Activated CD4-positive, alpha-beta T cell treated with anti-CD3 and anti-CD28 coated beads for 36 hours (primary cell): ENCODE measurements at places on chromosomes 2 and 18.

GRCh38 chr2:17934721-17935120 is 56.3 kb downstream of the KCNS3 start:
- no peak for DNase-seq

DNA sequence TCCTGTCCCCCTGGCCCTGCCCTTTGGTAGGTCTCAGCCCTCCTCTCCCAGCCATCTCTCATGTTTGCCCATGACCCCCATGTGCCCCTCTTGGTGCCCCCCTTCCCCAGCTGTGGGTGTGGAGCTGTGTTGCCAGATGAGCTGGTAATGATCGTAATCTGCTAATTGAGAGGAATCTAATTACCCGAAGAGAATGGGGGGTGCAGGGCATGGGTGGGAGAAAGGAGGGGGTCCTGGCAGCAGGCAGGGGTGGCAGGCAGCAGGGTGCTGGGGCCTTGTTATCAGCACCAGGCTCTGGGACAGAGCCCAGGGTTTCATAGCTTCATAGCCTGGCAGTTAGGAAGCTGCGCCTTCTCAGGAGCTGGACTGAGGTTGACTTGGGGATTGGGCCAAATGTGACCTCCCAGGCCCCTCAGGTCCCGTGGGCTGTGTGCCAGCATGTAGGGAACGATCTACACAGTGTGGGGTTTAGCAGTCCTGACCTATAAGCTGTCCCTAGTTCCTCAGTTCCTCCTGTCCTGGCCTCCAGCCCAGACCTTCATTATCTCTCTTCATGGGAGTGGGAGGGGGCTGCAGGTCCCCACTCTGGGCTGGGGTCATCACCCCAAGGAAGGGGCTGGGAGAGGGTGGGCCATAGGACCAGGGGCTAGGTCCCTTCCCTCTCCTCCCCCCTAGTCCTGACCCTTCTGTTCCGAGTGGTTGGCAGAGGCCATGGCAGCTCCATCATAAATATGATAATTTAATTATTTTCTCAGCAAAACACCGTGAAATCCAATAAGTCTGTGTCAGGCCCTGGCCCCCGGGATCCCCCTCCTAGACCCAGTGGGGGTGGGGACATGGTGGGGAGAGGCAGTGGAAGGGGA is 6.5 kb upstream of the ASIC4 start:
- no peak for DNase-seq

DNA sequence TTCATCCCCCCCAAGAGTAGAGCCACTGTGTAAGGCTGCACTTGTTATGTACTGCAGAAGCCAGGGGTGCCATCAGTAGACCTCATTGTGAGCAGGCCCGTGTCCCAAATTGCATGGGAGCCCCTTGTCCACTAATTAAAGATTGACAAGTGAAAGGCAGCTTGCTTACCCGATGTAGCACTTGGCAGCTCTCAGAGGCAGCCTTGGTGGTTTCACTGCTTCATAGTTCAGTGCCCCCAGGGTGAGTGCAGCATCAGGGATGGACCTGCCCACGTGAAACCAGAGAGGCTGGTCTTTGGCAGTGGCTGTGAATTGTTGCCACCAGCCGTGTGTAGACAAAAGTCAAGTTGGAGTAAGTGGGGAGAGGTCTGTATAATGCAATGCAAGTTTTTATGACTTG is 13.3 kb downstream of the TUBB6 start:
- no peak for DNase-seq

DNA sequence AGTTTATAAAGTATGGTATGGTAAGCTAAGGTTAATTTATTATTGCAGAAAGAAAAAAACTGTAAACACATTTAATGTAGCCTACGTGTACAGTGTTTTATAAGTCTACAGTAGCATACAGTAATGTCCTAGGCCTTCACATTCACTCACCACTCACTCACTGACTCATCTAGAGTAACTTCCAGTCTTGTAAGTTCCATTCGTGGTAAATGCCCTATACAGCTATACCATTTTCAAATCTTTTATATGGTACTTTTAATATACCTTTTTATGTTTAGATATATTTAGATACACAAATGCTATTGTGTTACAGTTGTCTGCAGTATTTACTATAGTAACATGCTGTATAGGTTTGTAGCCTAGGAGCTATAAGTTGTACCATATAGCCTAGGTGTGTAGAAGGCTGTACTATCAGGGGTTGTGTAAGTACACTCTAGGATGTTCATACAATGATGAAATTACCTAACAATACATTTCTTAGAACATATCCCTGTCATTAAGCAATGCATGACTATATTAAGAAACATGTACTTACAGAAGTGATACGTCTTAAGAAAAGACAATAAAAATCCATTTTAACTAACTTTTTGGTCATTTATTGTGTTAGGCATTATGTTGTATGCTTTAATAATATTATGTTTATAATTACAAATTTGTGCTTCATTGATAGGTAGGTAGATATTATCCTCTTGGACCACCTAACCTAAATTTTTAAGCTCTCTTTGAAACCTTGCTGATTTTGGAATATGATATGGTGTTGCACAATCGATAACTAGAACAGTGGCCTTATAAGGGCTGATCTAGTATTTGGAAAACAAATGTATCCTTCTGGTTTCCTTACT is 51.9 kb downstream of the VRK2 start:
- DNase-seq, result no peak

- peak; percentile 72 for DNase-seq
Observed at GRCh38 chr2:113700186-113700841, 56.1 kb downstream of the SLC35F5 start.

- DNase-seq, result no peak
Observed at GRCh38 chr2:172909454-172909853, 166.2 kb upstream of the MAP3K20 start.

- no peak for DNase-seq
Observed at GRCh38 chr2:65045651-65046050, 10.6 kb upstream of the CEP68 start.

GRCh38 chr2:198134293-198134955 is 330.0 kb downstream of the PLCL1 start:
- no peak for DNase-seq

GRCh38 chr2:159513745-159514144 is 102.6 kb downstream of the BAZ2B start:
- no peak for DNase-seq

GRCh38 chr18:49081511-49082155 is 130.9 kb upstream of the SMAD7 start:
- DNase-seq, result no peak

GRCh38 chr2:148569221-148569620 is 75.3 kb upstream of the EPC2 start:
- DNase-seq, result no peak

GRCh38 chr2:16466133-16466820 is 199.4 kb downstream of the CYRIA start:
- no peak for DNase-seq

GRCh38 chr2:111705239-111705638 is 178.8 kb downstream of the ANAPC1 start:
- no peak for DNase-seq

DNA sequence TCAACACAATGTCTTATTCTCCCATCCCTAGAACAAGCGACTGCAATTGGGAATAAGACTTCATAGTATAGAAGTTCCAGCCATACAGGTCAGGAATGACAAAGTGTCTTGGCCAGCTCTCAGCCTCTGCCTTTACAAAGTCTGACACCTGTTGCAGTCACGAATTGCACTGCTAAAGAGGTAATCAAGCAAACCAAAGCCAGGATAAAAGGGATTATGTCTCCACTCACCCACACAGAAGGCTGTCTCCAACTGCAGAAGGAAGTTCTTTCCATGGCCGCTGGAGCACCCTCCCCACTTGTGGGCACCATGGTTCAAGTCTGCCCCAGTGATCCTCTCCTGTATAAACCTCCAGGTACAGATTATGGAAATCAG is 114.8 kb upstream of the PKDCC start:
- DNase-seq, result no peak

DNA sequence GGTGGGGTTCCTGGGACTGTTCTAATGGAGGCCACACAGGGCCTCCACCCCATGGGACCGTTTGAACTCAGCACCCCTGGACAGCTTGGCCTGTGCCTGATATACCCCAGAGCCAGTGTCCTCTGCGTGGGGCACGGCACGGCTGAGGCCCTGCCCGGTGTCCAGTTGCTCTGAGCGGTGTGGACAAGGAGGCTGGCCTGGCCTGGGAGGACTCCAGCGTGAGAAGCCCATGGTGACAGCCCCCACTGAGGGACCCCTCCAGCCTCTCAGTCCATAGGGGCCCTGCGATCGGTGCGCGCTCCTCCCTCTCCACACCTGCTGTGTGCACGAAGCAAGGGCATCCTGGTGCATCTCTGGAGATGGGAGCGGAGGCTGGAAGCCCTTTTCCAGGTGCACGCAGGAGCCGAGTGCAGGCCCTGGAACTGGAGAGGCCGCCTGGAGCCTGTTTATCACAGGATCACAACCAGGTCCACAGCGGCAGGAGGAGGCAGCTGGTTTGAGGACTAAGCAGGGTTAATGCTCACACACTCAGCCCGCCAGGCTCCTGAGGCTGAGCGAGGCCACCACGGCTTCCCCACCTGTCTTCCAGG is 120.2 kb downstream of the PTGR3 start:
- no peak for DNase-seq

GRCh38 chr2:45941531-45942236 is 290.2 kb downstream of the PRKCE start:
- no peak for DNase-seq

DNA sequence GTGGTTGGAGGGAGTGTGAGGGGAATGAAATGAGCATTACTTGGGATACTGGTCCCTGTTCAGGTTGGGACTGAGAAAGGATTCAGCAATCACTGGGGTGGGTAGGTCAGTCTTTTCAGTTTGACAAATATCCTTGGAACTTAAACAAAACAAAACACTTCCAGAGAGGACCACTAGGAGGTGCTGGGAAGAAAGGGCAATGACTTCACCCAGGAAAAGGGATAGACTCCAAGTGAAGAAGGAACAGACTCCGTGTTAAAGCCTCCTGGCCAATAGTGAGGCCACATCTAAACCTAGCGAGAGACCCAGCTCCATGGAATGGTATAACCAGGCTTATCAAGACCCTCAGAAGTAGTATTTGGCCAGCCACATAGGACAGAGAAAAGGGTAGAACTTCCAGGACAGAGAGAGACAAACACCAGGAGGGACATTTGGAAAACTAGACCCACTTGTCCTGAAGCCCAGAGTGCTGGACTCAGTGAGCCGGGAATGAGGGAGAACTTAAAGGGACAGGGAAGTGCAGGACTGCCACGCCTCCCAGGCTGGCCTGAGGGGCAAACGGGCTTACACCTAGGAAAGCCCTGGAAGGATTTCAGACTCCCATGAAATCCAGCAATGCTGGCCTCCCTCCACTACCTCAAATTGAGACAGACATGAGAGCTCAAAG is 19.6 kb upstream of the KCNG3 start:
- peak; percentile 21 for DNase-seq

DNA sequence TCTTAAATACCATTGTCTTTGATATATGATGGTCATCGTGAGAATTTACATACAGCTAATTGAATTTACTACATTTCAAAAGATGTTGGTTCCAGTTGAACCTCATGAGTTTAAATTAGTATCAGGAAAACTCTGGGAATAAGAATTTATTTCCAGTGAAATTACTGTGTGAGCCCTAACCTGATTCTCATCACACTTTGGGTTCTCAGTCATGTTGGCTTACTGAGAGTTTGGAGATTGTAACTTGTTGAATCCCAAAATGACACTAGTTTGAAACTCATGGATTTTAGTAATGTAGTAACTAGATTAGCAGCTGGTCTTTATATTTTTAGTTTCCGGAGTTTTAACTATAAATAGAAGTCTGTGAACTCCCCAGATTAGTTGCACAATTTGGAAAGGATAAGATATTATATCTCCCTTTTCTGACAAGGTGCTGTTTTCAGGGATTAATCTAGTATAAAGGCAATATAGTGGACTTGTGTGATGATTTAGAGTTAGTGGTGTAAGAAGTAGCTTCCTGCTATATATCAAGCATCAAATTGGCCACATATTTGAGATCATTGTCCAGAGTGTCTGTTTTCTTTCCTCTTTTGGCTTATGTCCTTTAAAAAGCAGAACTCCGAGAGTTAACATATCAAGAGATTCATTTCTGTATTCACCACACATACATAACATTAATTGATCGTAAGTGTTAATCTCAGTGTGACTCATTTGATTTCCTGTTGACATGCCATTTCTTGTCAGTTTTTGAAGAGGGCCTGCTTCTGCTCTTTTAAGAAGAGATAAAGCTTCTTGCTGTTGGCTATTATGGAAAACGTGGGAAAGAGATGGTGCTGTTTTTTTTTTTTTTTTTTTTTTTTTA is 15.7 kb downstream of the NDUFV2 start:
- DNase-seq, result no peak

- DNase-seq, result no peak
Observed at GRCh38 chr2:169105476-169105875, 36.1 kb downstream of the DHRS9 start.

DNA sequence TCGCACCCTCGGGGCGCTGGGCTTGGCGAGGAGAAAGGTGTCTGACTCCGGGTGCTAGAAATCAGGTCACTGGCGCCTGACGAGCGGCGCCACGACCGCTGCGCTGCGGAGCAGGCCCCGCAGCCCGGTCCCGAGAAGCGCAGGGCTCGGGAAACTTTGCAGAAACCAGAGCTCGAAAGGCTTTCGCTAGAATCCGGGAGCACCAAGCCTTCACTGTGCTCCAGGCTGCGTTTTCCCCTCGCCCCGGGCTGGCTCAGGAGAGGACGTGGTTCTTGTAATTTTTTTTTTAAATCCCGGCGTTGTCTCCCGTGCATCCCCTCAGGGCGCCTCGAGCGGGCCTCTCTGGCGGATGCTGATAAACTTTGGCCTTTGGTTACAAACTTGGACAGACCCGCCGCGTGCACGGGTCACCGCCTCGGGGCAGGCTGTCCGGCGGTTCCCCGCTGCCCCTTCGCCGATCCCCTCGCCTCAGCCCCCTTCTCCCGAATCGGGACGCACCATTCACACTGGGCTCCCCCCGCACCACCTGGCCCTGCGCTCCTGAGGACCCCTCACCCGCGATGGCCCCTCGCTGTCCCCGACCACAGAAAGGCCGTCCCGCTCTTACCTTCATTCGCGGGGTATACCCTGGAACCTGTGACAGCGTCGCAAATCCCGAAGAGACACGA is 419 bp downstream of the EPHA4 start:
- DNase-seq, result no peak

DNA sequence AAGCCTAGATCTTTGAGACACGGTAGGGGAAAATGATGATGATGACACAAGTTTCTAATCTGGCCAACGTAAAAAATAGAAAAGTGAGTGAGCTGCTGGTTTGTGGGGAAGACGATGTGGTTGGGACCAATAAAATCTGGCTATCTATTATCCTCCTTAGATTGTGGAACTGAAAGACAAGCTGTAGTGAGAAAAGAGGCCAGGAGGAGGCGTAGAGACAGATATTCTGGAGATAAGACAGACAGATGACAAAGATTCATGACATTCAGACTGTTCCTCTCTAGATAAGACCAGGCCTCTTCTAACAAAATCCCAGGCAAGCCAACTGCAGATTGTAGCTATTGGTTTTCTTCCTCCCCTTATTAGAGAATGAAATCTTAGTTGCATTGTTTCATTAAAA is 376.3 kb upstream of the UBE2E3 start:
- DNase-seq, result peak; percentile 18
